ENCODE measurements at places on chromosomes 3 and 15.

DNA sequence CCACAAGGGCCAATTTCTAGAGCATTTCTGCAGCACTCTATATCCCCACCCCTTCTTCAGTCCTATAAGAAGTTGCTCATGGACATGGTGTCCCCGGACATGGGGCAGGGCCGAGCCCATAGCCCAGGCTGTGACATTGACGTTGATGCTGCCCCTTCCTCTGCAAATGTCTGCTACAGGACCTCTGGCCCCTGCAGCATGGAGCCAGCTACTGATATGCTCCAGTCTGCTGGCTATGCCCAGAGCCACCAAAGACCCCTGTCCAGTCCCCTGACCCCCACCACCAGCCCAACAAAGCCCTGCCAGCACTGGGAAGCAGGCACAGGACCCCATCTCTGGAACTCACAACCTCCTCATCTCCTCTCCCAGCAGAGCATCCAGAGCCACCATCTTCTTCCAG, 120.1 kb upstream of the SMAD3 start:
- no peak for DNase-seq

DNA sequence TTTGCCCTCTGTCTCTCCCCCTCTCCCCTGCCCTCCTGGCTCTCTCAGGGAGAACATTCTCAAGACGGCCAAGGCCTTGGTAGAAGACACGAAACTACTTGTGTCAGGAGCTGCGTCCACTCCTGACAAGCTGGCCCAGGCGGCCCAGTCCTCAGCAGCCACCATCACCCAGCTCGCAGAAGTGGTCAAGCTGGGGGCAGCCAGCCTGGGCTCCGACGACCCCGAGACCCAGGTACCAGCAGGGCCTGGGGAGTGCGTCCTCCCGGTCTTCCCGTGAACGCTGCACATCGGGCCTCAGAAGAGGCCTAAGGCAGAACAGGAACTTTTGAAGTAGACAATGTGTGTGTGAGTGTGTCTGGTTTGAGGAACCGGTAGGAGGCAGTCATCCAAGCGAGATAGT, 245.4 kb upstream of the TPM1 start:
- no peak for DNase-seq

GRCh38 chr3:51637144-51637940, 33.7 kb upstream of the TEX264 start:
- DNase-seq, result no peak

DNA sequence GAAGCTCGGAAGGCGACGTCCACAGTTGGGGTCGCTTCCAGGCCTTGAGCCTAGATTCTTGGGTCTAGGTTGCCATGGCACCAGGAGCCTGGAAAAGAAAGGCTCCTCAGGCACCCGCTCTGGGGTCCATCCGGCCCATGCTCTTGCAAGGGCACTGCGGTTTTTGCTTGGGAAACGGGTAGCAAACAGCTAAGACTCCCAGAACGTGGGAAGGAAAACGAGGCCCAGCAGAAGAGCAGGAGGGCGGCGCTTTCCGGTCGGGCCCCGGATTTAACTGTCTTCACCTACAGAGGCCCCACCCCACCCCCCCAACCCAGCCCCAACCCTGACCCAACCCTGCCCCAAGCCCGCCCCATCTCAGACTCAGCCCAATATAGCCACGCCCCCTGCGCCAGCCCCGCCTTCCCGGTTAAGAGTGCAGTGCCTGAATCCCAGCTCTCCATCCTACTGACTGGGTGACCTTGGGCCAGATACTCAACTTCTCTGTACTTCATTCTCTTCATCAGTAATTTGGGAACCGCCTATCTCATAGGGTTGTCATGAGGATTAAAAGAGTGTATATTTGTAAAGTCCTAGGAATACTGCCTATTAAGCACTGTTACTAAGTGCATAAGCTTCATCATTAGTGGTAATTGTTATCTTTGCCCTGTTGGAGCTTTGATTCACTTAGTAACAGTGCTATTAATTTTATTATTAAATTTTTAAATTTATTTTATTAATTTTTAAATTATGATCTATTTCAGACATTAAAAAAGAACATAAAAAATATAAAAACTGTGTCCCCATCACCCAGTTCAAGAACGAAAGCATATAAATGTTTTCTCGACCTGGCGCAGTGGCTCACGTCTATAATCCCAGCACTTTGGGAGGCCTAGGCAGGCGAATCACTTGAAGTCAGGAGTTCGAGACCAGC, 28.4 kb upstream of the SMAD6 start:
- no peak for DNase-seq

GRCh38 chr15:90863987-90864386, 4.4 kb upstream of the FURIN start:
- no peak for DNase-seq

- peak; percentile 28 for DNase-seq
These were observed 907 bp downstream of the TATDN2 start for GRCh38 chr3:10248984-10249748.

DNA sequence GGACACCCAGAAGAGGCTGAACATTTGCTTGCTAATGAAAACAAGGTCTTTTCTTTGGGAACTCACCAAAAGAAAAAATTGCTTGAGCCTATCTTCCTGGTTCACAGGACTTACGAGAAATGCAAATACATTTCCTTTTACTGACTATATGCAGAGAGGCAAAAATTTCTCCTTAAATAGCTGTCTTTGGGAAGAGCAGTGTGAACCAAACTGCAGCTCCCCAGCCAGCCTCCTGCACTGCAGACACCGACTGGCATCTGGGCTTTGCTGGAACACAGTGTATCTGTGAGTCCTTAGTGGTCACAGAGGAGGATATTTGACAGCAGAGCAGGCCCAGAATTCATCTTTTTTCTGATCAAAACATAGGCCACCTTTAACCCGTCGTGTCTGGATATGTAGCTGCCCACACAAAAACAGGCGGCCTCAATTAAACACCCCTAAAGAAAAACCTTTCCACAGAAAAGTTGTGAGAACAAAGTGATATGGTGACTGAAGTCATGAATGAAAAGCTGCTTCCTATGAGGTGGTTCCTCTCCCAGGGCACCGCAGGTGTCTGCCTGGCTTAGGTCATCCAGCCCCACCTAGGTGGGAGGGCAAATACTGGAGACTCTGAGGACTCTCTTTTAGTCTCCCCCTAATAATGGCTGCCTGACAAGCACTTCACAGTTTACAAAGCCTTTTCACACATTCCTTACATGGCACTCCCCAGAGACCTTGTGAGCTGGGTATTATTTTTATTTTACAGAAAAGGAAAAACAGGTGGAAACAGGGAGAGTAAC, 46.1 kb upstream of the TMEM158 start:
- no peak for DNase-seq
